Effector memory CD8-positive, alpha-beta T cell (primary cell): ENCODE measurements at places on chromosomes 3 and 15.

GRCh38 chr15:63263519-63263918 is 13.9 kb upstream of the APH1B start:
- DNase-seq = no peak

- DNase-seq = no peak
Measured at GRCh38 chr3:32872487-32873382, 54.9 kb downstream of the TRIM71 start.

GRCh38 chr15:68373028-68373427 is 58.9 kb downstream of the ITGA11 start:
- DNase-seq = no peak

DNA sequence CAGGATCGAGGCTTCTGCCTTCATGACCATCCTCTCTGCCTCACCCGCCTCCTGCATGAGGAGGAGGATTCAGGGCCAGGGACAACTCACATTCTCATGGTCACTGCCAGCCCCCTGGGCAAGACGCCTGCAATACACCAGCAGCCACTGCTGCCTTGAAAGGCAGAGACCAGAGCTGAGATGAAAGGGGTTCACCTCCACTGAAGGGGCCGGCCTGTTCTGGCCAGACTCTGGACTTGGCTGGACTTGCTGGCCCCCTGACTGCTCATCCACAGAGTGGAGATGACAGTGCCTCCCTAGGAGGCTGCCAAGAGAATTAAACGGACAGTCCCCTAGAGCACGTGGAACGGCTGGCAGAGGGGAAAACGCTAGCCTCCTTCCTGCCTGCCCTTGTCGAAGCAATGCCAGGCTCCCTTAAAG is 35.2 kb downstream of the MGLL start:
- DNase-seq = no peak

GRCh38 chr3:31407665-31408064 is 125.1 kb upstream of the STT3B start:
- DNase-seq = no peak

DNA sequence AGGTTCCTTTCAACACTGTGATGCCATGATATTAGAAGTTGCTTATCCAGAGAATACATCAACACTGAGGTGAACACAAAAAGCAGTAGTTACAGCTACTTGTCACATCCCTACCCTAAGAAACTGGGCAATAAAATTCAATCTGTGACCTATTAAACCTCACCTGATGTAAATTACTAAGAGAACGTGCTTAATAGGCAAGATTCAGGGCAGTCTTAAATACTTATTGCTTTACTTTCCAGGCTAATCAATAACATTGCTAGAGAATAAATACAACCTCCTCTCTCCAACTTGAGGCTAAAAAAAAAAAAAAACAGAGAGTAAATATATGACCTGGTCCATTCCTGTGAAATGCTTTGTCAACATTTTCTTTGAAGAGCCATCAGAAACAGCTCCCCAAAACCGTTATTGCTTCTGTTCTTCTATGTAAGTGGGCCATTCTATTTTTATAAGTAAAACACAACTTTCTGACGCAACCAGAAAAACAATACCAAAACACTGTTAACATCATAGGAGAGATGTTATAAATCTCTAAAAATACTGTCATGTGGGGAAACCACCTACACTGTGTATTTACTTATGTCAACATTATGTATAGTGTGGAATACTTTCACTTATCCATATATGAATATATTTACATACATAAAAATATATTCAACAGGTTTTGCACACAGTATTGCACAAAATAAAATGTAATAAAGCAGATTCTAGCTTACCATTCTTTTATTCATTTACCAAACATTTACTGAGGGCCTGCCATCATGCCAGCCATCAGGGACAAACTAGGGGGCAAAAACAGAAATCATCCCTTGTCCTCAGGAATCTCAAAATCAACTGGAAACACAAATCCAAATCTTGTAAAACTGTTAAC is 2.7 kb downstream of the NKIRAS1 start:
- DNase-seq = no peak

DNA sequence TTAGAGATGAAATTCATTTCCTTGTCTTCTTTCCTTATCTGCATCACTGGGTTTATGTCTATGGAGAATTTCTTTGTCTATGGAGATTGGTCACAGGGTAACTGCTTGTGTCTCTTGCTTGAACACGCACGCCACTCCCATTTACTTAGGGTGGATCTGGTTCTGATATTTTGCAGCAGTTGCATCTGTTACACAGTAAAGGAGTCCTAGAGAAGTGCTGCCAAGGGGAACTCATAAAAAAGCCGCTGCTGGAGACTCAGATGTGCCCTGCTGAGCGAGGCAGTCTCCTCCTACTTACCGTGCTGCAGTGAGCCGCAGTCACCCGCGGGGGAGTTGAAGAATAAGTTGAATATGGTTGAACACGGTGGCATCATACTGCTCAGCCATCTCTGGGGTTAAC is 105.2 kb upstream of the KLHL25 start:
- DNase-seq = no peak

DNA sequence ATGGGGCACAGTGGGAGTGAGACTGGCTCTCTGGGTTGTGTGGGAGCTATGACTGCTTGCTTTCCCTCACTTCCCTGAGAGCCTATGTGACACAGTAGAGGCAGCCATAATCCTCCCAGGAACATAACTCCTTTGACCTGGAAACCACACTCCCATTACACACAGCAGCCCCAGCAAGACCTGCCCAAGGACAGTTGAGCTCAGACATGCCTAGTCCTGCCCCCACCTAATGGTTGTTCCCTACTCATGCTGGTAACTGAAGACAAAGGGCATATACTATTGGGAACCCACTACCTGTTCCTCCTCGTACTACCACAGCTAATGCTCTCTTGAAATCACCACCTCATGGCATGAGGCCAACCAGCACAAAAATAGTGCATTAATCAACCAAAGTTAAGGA is 550.4 kb upstream of the ARPP21 start:
- no peak for DNase-seq

GRCh38 chr15:89225588-89225987 is 4.2 kb upstream of the RLBP1 start:
- no peak for DNase-seq

- DNase-seq = no peak
Measured at GRCh38 chr3:36647423-36647853, 116.9 kb downstream of the DCLK3 start.

DNA sequence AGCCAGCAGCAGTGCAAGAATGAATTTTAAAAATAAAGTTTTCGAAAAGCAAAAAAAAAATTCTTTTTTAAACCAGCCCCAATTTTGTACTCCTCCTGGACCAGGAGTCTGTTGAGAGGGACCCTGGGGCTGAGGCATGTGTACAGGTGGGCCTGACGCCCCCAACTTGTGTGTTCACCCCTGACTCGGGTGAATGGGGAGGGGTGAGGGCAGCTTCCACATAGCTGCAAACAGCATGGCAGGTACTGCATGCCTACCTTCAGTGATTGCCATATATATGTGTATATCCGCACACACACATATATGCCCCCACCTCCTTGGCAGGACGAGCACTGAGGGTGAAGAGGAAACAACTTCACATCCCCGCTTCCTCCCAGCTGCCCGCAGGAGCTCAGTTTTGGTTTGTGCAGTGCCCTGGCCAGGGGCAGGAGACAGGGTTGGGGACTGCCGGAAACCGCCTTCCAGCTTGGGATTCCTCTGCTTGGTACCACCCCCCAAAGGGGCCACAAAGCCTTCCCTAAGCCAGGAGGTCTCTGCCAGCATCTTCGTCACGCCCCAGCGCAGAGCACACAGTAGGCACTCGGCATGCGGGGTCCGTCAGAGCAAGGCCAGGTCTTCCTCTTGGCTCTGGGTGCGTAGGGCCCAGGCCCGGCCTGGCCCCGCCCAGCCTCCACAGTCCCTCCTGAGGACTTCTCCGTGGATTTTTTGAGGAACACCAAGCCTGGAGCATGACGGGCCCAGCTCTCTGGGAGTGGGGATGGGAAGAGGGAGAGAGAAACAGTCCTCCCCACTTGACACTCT is 61.8 kb upstream of the RPL32 start:
- DNase-seq = no peak

DNA sequence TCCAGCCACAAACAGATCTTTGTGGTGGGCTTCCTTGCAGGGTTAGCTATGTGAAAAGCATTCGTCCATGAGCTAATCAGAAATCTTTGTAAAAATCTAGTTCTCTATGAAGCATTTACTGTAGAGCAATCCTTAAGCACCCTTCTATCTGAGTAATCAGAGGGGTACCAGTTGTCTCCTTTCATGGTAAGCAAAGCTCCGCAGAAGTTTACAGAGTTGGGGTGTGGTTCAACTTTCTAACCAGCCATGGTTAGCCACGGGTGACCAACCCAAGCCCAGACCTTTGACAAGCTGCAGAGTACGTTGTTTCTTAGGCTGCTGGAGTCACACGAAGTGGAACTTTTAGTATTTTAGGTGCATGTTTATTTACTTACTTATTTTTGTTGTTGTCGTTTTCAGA is 77.4 kb downstream of the FLNB start:
- no peak for DNase-seq

DNA sequence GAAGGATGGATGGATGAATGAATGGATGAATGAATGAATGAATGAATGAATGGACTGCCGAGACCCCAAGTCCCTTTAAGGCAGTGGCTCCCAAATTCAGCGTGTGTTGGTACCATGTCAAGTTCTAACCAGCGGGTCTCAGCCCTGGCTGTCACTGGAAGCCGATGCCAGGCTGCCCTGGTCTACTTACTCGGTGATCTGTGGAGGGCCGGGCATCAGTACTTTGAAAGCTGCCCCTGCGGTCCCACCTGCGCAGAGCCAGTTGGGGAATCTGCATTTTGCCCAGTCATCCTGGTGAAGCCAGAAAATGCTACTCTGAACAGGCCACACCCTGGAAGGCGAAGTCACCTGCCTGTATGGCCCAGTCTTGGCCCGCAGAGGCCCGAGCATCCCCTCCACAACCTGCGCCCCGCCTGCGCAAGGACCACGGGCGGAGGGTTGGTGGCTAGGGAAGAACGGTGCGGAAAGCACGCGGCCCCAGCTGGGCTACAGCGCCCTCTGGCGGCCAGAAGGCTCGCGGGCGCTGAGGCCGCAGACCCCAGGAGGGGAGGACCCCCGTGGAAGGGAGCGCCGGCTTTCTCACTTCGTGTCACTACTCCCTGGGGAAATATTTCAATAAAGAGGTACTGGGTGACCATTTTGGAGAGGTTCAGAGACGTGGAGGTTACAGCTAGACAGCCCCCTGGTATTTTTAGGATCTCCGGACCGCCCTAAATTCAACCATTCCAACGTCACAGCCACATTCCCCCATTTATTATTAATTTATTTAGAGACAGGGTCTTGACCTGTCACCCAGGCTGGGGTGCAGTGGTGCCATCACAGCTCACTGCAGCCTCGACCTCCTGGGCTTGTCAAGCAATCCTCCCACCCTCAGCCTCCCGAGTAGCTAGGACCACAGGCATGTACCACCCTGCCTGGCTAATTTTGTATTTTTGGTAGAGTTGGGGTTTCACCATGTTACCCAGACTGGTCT is 34.9 kb downstream of the PRKCD start:
- peak; percentile 50 for DNase-seq

DNA sequence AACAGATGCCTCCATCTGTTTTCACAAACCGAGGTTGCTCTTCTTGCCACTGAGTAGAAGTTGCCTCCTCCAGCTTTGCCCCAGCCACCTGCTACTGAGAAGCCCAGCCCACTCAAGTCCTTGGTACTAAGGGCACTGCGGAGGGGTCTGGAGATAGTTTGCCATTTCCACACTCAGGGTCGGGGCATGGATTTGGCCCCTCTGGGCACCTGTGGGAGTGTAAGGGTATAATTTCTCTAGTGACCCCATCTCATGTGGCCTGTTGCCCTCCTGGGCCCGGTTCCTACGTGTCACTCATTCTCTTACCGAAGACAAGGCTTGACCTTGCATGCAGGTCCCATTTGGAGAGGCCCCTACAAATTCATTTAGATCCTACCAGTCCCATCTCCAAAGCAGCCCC is 79.0 kb downstream of the THSD4 start:
- DNase-seq = no peak

DNA sequence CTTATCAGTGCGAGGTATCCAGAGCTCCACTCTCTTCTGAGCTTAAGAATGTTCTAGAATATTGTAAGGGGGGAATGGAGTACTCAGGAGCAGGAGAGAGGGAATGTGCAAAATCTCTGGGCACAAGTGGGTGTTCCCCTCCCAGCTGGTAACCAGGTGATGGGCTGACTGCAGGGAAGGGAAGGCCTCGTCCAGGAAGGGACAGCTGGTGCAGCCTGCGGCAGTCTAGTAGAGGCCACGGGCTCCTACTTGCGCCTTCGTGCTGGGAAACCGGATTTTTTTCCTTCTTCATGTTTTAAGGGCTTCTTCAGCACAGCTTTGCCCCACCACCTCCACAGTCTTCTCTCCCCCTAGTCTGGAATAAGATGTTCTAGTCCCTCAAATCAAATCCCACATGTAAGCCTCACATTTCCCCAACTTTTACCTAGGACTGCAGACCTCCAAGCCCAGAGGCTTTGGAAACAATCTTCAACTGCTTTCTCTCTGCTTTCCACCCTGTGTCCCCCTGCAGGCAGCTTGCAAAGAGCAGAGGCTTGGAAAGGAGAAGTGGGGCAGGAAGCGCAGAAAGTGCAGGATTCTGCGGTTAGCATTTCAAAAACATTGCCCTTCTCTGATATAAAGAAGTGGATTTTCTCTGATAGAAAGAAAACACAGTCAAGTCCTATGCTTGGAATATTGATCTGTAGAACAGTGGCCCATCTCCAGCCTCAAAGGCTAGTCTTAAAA is 11.9 kb upstream of the CGNL1 start:
- DNase-seq = no peak

- DNase-seq = no peak
Measured at GRCh38 chr15:92938387-92938786, 38.3 kb downstream of the CHD2 start.

- DNase-seq = no peak
Measured at GRCh38 chr3:145191543-145191942, 969.4 kb downstream of the PLOD2 start.

GRCh38 chr3:101512396-101512645 is 691 bp downstream of the SENP7 start:
- no peak for DNase-seq

- DNase-seq = no peak
Measured at GRCh38 chr3:106097817-106098435, 229.1 kb upstream of the CBLB start.

GRCh38 chr15:40313531-40314398 is 6.0 kb upstream of the PLCB2 start:
- peak; percentile 75 for DNase-seq

- DNase-seq = no peak
Measured at GRCh38 chr15:69743091-69743490, 290.5 kb downstream of the RPLP1 start.

DNA sequence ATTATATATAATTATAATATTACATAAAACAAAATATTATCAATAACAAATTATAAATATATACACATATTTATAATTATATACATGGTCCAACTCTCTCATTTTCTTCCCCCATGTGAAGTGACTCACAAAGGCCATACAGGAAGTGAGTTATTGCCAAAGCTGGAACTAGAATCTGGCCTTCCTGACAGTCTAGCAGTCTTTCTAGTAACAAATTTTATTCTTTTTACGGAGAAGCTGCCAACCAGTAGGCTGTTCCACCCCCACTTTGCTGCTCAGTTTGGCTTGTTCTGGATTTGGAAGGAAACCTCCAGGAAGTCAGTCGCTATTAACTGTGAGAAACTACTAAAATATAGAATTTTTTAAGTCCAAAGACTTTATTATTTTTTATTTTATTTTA is 79.6 kb downstream of the DHX36 start:
- no peak for DNase-seq
